ENCODE measurements at places on chromosomes 16 and 17.

DNA sequence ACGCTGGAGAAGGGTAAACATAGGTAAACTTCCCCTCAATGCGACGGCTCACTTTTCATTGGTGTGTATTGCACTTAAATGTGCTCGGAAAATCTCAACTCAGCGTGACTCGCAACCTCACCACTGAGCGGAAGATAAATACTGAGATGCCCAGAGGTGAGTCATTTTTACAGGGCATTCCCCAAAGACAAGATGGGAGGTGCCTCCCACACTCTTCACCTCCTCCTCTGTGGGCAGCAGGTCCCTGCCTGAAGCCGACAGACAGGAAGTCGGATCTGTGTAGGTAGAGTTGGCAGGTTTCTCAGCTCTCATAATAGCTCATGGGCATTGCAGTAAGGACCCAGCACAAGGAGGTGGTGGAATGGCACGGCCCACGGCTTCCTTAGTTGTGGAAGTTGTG is 274.6 kb upstream of the HSBP1 start:
- peak; percentile 54 for DNase-seq

DNA sequence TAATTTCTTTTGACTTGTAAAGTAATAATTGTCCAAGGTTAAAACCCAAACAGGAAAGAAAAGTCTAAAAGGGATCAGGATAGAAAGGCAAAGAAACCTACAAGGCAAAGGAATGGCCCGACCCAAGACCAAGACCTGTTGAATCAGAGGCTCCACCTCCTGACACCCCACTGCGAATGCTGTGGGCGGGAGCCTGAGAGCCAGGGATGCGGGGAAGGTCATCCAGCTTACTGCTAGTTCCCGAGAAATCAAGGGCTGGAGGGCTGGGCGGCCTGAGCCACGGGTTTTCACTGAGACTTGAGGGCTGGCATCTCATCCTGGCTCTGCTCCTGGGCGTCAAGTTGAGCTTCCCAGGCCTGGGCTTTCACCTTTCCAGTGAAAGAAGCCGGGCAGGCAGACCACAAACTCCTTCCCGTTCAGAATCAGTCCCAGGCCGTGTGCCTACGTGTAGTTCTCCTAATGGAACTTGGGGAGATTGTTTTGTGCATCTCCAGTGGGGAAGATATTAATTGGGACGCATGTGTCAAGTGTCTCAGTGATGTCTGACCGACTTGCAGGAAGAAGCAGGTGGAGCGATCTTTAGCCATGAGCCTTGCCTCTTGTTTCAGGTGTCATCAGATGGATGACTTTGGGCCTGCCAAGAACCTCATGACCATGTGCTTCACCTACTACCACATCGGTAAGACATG is 36.9 kb downstream of the CIBAR2 start:
- DNase-seq: no peak

- DNase-seq: no peak
Measured at GRCh38 chr16:74216319-74216718, 80.3 kb upstream of the PSMD7 start.

GRCh38 chr16:15672514-15673167 is 22.6 kb downstream of the NDE1 start:
- peak; percentile 47 for DNase-seq

GRCh38 chr17:29178750-29179231 is 1.4 kb downstream of the MYO18A start:
- no peak for DNase-seq

GRCh38 chr17:7047566-7047965 is 3.7 kb upstream of the SLC16A11 start:
- DNase-seq: no peak

DNA sequence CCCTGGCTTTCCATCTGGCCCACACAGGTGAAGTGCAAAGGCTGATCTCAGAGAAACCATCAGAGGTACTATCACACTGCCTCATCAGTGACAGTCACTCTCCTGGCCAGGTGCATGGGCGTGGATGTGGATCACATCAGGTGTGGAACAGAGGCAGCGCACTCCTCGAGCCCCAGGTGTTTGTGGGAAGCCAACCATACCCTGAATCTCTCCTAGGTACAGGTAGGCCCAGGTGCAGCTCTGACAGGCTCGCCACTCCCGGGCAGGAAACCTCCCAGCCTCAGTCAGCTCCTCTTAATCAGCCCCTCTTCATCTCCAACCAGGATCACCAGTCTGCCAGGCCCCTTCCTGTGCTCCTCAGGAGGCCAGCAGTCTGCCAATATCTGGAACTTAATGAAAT is 31.7 kb downstream of the TLE7 start:
- DNase-seq: no peak

- no peak for DNase-seq
Measured at GRCh38 chr16:4477966-4478365, 1.8 kb downstream of the HMOX2 start.

DNA sequence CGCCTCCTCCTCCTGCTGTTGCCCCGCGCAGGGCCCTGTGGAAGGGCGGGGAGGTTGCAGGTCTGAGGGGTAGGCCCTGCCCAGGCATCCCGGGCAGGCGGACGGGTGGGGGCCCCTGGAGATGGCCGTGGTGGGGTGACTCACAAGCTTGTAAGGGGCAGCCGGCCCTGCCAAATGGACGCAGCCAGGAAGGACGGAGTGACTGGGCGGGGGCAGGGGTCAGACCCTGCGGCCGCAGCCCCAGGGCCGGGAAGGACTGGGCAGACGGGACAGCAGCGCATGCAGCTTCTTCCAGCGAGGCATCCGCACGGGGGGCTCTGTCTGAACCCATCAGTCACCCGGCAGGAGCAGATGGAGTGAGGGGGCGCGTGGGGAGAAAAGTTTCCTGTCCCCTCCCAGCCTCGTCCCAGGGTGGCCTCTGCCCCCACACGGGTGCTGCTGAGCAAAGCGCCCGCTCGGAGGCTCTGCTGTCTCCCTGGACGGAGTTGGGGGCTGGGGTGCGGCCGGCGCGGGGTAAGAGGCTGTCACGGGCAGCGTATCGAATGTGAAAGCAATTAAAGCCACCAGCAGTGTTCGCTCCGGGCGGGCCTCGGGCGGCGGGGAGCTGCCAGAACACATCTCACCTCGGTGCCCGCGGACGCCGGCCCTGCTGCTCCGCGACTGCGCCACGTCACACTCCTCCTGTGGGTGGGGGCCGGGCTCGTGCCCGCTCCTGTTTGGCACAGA is 5.4 kb upstream of the PRR35 start:
- DNase-seq: no peak

- DNase-seq: no peak
Measured at GRCh38 chr16:67948015-67948414, 4.1 kb upstream of the LCAT start.

- DNase-seq: no peak
Measured at GRCh38 chr16:56966093-56966475, 4.3 kb downstream of the CETP start.

- DNase-seq: no peak
Measured at GRCh38 chr17:44646280-44646679, 10.0 kb upstream of the MEIOC start.

DNA sequence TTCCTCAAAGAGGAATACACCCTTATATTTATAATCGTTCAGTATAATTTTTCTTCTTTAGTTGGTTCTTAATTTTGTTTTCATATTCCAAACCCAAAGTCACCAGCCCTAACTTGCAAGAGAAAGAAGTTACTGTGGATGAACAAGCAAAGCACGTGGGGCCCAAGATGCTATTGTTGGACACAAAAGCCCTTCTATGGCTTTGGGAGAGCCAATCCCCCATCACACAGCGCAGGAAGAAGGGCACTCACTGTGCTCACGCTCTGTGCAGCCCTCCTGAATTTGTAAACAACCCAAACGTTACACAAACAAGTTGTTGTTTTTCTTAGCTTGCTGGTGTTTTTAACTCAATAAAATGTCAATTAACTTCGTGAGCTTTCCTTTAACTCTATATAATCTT is 22.5 kb downstream of the SPPL2C start:
- DNase-seq: no peak

- no peak for DNase-seq
Measured at GRCh38 chr16:12265108-12265507, 288.6 kb downstream of the SNX29 start.

GRCh38 chr17:80380555-80381002 is 34.4 kb upstream of the ENDOV start:
- no peak for DNase-seq

DNA sequence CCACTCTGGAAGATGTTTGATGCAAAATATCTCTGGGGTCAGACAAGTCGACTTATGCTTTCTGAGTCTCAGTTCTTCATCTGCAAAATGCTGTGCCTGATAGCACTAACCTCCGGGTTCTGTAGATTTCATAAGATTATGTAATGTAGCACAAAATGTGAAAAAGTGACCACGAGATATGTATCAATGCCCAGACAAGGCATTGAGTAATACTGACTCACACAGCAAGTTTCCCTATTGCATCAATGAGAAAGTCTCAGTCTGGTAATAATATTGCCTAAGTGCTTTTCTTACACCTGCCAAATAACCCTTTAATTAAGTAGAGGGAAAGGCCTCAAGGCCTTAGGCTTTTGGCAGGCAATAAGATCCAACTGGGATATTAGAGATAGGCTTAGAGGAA is 41.4 kb upstream of the MMP2 start:
- no peak for DNase-seq

DNA sequence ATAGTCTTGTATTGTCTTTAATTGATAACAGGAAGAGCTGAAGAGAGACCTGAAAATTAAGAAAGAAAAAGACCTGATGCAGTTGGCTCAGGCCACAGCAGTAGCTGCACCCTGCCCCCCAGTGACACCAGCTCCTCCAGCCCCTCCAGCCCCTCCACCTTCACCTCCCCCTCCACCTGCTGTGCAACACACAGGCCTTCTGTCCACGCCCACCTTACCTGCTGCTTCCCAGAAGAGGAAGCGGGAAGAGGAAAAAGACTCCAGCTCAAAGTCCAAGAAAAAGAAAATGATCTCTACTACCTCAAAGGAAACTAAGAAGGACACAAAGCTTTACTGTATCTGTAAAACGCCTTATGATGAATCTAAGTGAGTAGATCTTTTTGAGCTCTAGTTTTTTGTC is 36.8 kb downstream of the C17orf58 start:
- no peak for DNase-seq

- DNase-seq: no peak
Measured at GRCh38 chr17:9979463-9979995, 74.5 kb upstream of the RCVRN start.

- no peak for DNase-seq
Measured at GRCh38 chr16:77514500-77515220, 79.8 kb upstream of the ADAMTS18 start.

DNA sequence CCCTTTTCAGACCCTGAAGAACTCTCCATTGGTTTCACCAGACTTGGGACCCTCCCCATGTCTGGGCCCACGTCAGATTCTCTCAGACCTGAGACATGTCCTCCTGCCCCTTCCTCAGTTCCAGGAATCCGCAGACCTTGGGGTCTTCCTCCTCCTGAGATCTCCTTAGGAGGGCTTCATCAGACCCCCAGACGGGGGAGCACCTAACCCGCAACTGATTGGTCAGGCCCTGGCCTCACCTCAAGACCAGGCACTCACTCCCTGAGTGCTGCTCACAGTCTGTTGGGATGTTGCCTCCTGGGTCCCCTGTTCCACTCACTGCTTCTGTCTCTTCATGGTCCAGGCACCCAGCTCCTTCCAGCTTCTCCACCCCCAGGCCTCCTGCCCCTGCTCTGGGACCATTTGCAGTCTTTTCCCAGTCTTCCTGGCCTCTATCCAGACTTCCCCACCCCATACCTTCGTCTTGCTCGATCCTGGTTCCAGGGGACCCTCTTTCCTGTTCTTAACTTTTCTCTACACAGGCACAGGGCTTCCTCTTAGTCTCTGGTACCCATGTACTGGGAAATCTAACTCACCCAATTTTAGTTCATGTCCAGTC is 1.2 kb downstream of the GID4 start:
- DNase-seq: no peak

DNA sequence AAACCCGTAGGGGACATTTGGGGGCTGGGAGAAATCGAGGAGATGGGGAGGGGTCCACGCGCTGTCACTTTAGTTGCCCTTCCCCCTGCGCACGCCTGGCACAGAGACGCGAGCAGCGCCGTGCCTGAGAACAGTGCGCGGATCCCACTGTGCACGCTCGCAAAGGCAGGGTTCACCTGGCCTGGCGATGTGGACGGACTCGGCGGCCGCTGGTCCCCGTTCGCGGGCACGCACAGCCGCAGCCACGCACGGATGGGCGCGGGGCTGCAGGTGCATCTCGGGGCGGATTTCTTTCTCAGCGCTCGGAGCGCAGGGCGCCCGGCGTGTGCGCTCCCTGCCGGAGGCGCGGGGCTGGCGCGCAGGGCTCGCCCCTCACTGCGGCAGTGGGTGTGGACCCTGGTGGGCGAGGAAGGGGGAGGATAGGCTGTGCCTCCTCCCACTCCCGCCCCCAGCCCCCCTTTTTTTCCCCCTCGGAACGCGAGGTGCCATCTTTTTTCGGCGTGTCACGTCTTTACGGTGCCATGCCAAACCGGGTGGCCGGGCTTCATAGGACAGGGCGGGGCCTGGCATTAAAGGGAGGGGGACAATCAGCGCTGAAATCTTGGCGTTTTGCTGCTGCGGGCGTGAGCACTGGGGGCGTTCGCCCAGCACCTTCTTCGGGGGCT is 1.1 kb downstream of the MAPT start:
- peak; percentile 41 for DNase-seq

GRCh38 chr16:3718628-3719027 is 1.3 kb upstream of the TRAP1 start:
- no peak for DNase-seq

DNA sequence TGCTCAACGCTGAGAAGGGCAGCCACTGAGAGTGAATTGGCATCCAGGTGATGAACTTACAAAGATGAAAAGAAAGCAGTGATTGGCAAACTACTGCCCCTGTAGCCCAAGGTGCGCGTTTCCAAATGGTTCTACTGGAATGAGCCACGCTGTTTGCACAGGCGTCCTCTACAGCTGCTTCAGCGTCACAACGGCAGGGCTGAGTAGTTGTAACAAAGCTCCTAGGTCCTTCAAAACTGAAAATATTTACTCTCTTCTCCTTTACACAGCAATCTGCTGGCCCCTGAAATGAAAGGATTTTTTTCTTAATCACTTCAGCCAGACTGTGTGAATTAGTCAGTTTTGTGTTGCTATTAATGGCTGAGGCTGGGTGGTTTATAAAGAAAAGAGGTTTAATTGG is 107.2 kb upstream of the FOXF1 start:
- no peak for DNase-seq

GRCh38 chr17:40349895-40350688 is 14.4 kb downstream of the GJD3 start:
- DNase-seq: peak; percentile 9

GRCh38 chr17:48102798-48103715 is 1.8 kb upstream of the CBX1 start:
- no peak for DNase-seq

DNA sequence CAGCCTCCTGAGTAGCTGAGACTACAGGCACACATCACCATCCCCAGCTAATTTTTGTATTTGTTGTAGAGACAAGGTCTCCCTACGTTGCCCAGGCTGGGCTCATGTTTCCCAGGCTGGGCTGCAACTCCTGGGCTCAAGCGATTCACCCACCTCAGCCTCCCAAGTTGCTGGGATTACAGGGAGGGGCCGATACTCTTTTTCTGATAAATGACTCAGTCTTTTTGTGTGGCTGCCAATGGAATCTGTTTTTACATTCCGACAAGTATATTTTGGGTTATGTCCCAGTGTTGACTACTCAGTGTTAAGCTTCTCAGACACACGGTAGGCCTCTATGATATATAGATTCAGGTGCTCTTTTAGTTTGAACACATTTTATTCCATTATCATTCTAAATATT is 58.1 kb downstream of the SLFN11 start:
- DNase-seq: no peak

GRCh38 chr17:49055181-49055927 is 58.2 kb downstream of the IGF2BP1 start:
- no peak for DNase-seq

- DNase-seq: no peak
Measured at GRCh38 chr16:55500530-55501011, 8.3 kb upstream of the LPCAT2 start.

- DNase-seq: no peak
Measured at GRCh38 chr16:50709061-50709684, 15.8 kb downstream of the NOD2 start.

All from NCI-H748 treated with DMSO at 0.1 percent for 48 hours (cell line).